ENCODE measurements at places on chromosomes 12 and 14.

- DNase-seq, result peak; percentile 8
These were observed 142.8 kb downstream of the VRK1 start for GRCh38 chr14:96940009-96940408.

GRCh38 chr12:51591016-51591901 is at the start of gene SCN8A:
Gene SCN8A, plus strand, starts transcription at chr12:51591233. Its CDS starts 71,585 bp downstream, at chr12:51662818.
- DNase-seq, result peak; percentile 62

DNA sequence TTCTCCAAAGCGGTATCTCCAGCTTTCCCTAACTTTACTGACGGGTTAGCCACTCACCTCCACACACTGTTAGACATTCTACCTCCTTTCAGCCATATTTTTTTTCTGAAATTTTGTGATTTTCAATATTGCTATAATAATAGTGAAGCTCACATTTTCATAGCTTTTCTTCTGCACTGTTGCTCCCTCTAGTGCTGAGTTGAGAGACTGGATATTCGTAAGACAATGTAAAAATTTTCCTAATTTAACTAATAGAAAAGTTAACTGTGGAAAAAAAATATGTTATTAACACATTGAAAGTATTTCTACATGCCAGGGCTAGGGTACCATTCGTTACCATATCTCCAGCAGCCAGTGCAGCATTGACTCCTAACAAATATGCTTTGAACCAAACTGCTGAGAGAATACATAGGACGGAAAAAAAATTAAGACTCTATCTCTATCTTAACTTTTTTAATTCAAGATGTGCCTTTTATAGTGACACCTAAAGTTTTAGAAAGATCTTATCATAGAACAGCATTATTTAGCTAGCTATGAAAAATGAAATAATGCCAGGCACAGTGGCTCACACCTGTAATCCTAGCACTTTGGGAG is 48.7 kb upstream of the ABCC9 start:
- DNase-seq, result no peak

GRCh38 chr12:84694116-84694515 is 218.5 kb downstream of the SLC6A15 start:
- no peak for DNase-seq

GRCh38 chr12:25415004-25415403 is 138.1 kb downstream of the LMNTD1 start:
- DNase-seq, result no peak

DNA sequence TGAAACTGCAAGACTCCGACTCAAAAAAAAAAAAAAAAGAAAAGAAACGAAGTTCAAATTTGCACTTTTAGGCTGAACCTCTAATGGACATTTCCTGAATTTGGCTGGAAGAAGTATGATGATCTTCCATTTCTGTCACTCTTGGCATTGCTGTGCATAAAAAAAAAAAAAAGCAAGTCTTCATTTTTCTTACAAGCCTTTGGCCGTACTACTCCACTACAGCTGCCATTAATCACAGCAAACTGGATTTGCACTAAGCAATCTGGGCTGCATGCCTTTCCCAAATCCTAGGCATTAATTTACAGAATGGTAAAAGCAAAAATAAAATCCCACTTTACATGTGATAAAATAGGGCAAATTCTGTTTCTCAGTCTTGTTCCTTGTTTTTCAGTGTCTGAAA is 7.1 kb downstream of the CSRP2 start:
- DNase-seq, result no peak

- DNase-seq, result no peak
These were observed 3.7 kb downstream of the DACT1 start for GRCh38 chr14:58641509-58641908.

GRCh38 chr12:128853600-128854197 is 421 bp downstream of the GLT1D1 start:
- peak; percentile 7 for DNase-seq

DNA sequence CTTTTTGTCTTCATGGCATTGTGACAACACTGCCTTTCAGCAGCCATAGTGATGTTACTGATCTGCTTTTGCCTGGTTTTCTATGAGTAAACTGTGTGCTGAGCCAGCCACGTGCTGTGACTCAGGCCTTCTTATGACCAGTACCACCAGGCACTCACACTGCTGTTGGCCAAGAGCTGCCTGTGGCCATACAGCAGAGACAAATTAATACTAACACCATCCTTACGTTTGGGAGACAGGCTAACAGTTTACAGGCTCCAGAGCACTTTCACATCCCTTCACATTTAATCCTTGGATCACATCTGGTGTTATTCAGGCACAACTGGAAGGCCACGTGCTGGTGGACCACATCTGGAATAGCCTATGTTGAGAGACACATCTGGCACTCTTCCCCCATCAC is 377.9 kb downstream of the CCDC91 start:
- no peak for DNase-seq

- peak; percentile 28 for DNase-seq
These were observed 686 bp downstream of the MCRS1 start for GRCh38 chr12:49567302-49567610.

GRCh38 chr12:53781228-53781801 is 29.5 kb upstream of the CISTR start:
- no peak for DNase-seq

DNA sequence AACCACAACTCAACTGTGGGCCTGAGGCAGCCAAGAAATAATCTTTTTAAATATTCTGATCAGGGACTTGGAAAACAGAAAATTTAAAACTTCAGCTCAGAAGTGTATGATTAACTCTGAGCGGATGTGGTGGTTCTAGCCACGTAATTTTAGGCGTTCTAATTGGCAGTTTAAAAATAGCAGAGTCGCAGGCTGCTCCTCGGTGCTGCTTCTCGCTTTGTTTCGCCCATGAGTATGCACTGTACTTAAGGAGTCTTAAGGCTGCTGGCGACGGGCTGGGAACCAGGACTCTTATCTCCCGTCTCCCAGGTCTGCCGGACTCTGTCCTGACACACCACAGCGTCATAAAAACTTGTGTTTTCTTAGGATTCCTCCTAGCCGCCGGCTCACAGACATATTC is 113.4 kb upstream of the PELI2 start:
- DNase-seq, result peak; percentile 15
